ENCODE measurements at places on chromosomes 11 and 22.
A peak's percentile ranks its signal among the peaks of the same experiment; 100 is the strongest.

DNA sequence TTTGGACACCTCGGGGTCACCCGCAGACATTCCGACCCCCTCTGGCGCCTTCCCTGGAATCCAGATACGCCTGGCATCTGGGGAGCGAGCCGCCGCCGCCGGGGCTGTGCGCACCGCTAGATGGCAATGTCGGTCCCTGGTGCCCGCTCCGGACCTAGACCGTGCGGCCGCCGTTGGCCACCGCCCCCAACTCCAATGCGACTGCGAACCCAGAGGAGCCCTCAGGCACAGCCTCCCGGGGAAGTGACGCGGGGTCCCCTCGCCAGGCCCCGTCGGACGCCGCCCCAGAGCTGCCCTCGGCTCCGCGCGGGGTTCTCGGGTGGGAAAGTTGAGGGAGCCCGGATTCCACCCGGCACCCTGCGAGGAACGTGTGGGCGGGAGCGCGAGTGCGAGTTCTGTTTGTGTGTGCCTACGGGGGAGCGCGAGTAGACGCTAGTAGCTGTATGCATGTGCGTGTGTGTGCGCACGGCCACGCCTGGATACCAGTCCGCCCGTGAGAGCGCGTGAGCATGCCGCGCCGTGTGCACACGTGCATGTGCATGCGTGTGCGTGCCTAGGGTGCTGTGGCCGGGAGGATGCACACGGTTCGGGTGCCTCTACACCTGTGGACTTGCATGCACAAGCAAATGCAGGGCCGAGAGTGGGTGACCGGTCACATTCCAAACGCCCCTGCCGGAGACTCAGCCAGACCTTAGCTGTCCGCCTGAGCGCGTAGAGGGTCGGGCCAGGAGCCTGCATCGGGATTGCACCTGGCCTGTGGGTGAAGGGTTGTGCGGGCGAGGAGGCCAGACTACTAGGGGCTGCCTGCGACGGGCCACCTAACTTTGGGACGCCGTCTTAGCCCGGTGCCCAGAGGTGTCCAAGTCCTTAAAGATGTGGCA lies 1.9 kb downstream of the CHRM4 start:
- DNase-seq, result no peak

GRCh38 chr22:24400726-24401596 lies 26.4 kb upstream of the ADORA2A start:
- no peak for DNase-seq

GRCh38 chr22:25113316-25113721 lies 86.3 kb upstream of the CRYBB3 start:
- no peak for DNase-seq

DNA sequence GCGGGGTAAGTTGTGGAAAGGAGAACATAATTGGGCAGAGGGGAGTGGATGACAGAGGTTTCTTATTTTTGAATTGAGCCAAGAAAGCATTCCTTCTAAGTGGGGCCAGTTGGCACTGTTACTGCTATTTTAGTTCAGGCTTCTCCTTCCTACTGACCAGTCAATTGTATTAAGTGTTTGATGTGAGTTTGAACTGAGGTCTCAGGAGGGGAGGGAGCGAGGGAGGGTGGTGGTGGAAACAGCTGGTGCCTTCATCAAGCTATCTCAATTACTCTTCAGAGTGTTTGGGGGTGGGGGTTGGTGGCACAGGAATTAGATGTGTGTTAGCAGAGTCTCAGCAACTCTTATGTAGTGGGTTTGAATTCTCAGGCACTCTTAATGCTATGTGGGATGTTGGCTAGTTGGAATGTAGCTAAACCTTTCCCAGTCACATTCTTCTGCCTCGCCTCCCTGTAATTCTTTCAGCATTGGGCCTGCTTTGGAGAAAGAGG lies 14.5 kb downstream of the CTNND1 start:
- no peak for DNase-seq

- no peak for DNase-seq
These were observed 13.7 kb downstream of the PEX26 start for GRCh38 chr22:18091478-18091877.

GRCh38 chr22:39437791-39438704 lies 18.8 kb upstream of the MGAT3 start:
- no peak for DNase-seq

- no peak for DNase-seq
These were observed 160.2 kb downstream of the FAT3 start for GRCh38 chr11:92384802-92385201.

DNA sequence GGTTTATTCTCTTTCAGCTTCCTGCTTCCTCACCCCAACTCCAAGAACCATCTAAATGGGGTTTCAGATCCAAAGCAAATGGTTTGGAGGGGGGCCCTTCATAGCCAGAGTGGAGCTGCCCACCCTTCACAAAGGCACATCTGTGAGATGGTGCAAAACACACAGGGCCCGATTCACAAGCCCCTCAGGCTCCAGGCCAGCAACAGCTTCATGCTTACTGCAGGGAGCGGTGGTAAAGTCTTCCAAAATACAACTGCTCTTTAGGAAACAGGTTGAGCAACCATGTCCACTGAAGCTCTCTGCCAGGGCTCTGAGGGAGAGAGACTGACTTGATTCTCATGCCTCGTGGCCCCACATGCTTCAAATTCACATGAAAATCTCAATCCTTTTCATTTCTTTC lies 213.0 kb upstream of the NARS2 start:
- DNase-seq, result no peak

DNA sequence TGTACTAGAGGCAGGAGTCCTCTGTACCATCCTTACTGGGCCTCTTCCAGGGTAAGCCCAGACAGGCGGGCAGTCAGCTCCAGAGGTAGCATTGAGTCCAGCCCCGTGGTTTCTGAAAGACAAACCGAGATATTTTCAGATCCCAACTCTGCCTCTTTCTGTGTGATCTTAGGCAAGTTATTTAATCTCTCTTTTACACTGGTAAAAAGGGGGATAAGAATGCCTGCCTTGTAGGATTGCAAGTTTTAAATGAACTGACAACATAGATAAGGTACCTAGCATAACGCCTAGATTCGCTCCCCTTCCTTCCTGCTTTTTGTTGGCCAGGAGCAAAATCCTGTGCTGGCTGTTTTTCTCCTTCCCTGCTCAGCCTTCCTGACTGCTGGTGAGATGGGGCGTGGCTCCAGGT lies 56.4 kb upstream of the NNMT start:
- no peak for DNase-seq

DNA sequence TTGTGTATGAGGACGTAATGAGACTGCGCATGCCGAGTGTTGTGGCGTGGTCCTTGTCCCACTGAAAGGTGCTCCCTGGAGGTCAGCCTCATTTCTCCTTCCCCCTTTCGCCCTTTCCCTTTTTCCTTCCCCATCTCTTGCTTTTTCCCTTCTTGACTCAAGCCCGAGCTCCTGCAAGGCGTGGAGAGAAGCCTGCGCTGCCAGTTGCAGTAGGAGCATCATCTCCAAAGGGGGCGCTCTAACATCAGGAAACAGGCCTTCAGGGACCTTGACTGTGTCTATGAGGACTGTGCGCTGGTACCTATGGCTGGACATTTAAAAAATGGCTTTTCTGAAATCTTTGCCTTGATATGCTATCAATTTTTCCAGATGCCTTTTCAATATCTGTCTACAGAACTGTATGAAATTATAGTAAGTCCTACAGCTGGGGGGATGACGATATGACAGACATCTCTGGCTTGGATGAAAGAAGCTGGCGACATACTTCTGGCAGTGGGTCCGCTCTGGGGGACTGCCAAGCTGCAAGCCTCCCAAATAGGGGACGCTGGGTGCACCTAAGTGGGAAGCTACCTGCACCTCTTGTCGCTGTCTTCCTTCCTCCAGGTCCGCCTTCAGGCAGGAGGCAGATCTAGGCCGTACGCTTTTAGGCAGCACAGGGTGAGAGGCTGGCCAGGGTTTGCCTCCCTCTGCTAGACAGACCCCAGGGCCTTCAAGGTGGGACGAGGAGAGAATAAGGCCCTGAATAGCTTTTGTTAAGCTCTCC lies 96.5 kb downstream of the NXPE2 start:
- DNase-seq, result peak; percentile 35

DNA sequence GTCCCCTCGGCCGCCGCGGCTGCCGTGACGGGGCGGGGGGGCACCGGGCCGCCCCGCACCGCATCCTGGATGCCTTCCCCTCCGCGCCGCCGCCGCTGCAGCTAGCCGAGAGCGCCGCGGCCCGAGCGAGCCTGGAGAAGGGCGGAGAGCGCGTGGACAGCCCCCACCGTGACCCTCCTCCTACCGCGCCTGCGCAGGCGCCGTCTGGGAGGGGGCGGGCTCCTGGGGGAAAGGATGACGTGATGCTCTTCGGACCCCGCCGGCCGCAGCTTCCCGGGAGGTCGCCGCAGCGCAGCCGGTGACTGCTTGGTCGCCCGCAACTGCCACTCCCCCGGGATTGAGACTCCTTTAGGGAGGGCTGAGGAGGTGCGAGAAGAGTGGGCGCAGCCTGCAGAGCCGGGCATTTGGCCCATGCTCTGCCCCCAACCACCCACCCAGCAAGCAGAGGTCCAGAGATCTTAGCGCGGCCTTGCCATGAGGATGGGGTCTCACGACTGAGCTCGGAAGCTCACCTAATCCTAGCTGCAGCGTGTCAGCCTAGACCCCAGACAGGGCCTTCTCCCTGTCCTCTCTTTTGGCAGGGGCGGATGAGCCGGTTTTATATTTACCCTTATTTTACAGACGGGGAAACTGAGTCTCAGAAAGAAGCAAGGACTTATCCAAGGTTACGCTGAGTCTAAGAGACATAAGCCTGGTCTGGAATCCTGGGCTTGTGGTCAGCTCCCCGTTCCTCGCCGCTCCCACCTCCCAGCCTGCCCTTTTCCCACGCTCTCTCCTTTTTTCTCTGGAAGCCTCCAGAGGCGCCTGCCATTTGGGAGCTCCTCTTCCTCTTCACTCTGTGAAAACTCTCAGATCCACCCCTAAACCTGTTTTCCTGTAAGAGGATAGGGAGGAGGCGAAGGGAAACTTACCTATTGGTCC lies at the start of gene DENND5A:
Gene DENND5A, minus strand, starts transcription at position 140 of the 921 bp plus-strand sequence. CDS start 281 bp downstream, outside the sequence.
- peak; percentile 12 for DNase-seq

DNA sequence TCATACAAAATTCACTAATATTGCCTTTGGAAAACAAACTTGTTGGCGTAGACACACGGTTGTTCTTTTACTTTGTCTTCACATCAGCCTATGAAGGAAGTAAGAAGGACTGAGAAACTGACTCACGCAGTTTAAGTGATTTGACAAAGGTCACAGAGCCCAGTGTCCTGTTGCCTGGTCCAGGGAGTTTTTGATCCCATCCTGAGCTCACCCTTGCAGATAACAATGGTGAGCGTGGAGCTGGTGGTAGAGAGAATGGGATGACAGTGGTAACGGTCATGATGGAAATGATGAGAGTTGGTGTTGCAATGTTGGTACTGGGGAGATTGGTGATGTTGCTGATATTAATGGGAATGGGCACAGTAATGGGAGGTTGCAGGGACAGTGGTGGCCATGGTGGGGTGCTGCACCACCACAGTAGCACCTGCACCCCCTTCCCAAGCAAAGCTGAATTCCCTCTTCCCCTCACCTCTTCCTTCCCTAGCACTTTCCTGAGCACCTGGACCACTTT lies 22.0 kb downstream of the CREB3L1 start:
- DNase-seq, result no peak

DNA sequence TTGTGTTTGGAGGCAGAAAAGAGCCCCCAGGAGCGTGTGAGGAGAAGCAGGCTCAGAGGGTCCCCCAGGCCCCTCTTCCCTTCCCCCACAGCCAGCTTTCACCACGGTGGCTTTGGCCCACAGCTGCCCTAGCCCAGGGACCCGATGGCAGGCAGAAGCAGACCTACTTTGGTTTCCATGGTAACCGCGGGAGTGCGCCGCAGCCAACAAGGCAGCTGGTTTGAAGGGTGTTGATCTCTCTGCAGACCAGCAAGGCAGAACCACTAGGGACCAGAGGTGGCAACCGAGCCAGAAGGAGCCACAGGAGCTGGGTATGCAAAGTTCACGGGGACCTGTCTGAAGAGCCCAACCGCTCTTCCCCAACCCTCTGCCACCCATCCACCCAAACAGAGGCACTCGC lies 69.4 kb downstream of the BUD13 start:
- no peak for DNase-seq

DNA sequence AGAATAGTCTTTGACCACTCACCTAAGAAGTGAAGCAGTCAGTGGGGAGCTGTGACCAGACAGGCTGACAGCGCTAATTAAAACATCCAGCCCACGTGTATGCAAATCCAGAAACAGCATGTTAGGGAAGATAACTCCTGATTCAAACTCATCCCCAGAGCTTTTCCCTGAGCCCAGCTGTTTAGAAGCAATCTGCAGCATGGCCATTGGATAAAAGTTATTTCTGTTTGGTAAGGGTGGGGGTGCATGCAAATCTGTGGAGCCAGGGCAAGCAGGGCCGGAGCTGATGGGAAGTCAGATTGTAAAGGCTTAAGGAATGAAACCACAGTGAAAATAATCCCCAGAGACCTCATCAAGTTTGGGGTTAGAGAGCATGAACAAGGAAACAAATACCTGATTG lies 247.9 kb upstream of the KIRREL3 start:
- no peak for DNase-seq

DNA sequence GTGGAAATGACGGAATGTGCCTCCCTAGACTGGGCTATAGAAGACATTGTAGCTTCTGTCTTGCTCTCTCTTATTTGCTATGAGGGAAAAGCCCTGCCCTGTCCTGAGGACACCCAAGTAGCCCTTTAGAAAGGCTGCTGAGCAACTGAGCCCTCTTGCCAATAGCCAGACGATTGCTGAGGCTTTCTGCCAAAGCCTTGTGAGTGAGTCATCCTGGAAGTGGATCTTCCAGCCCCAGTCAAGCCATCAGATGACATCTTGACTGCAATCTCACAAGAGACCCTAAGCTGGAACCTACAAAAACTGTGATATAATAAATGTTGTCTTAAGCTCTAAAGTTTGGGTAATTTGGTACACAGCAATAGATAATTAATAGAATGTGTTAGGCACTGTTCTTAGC lies 3.9 kb upstream of the TRAF6 start:
- no peak for DNase-seq

DNA sequence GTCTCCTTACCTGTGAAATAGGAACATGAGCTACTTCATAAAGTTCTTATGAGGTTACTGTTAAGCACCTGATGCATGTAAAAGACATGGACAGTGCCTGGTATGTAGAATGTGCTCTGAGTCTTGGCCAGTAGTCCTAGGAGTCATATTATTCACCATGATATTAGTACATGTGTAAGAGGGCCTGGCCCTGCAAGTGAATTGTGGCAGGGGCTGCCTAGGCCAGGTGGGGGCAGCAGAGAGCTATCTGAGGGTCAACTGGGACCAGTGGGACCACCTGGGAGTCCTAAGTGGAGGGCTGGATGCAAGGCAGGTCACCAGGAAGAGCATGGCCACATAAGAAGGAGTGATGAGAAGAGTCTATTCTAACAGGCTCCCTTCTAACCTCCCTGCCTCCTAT lies 529.5 kb downstream of the SOX6 start:
- no peak for DNase-seq
